ENCODE measurements at places on chromosomes 6 and 20.

DNA sequence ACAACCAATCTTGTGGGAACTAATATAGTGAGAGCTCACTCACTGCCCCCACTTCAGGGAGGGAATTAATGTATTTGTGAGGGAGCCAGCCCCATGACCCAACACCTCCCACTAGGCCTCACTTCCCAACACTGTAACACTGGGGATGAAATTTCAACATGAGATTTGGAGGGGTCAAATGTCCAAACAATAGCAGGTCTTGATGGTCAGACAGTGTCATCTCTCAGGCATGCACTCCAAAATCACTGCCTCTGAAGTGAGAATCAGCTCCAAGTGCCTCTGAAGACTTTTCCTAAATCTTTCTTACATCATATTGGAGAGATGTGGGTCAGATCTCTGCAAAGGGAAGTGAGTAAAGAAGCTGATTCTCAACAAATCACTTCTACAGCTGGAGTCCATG is 13.8 kb upstream of the SAYSD1 start:
- no peak for DNase-seq

GRCh38 chr20:32067234-32067821 is 15.3 kb downstream of the HCK start:
- DNase-seq, result no peak

DNA sequence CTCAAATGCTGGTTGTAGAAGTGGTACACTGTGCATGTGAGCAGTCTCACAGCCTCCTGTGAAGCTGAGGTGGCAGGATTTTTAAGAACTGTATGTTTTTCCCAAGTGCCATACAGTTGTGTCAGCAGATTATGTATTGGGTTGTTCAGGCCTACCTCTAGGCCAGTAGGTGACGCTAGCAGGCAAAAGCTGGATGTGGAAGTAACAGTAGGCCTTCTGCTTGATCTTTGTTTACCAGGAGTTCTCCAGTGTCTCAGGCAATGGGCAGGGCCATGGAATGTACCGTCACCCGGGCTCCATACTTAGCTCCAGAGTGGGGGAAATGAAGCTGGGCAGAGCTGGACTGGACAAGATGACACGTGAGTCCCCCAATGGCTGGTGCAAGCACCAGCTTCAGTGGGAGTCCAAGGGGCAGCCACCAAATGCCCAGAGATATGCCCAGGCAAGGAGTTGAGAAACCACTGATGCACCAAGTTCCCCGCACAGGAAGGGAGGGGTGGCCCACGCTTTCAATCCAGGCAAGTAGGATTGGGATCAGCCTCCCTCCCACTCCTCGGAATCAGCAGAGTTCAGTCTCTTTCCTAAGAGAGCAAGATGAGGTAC is 289.7 kb downstream of the HTR1B start:
- no peak for DNase-seq

DNA sequence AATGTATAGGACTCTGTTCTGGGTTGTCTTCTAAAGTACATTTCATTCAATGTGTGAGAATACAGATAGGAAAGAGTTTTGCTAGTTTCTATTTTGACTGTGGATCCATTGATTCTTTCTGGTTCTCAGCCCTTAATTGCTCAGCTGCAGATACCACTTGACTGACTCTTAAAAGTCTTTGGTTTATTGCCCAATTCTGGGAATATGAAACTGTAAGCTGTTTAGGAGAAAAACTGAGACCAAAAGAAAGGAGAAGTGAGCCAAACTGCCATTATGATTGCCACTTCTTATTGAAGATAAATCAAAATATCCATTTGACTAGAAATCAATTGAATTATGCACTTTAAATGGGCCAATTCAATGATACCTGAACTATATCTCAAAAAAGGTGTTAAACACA is 211.4 kb downstream of the ESR1 start:
- DNase-seq, result no peak

DNA sequence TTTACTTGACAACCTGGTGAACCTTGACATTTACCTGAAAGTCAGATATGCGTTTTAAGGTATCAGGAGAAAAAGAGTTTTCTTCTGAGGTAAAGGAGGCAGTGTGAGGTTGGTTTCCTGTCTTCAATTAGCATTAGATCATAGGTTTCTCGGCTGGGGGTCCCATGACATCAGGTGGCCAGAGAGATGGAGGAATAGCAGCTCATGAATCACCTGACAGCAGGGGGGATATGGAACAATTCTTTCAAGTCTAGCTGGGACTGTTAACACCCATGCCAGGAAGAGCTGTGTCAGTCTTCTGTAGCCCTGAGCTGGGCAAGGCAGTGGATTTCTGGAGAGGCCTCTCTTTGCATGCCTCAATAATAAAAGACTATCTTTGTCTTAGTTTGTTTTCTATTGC is 108.0 kb upstream of the TMEM170B start:
- no peak for DNase-seq

GRCh38 chr20:12849225-12849910 is 159.4 kb upstream of the SPTLC3 start:
- DNase-seq, result no peak

DNA sequence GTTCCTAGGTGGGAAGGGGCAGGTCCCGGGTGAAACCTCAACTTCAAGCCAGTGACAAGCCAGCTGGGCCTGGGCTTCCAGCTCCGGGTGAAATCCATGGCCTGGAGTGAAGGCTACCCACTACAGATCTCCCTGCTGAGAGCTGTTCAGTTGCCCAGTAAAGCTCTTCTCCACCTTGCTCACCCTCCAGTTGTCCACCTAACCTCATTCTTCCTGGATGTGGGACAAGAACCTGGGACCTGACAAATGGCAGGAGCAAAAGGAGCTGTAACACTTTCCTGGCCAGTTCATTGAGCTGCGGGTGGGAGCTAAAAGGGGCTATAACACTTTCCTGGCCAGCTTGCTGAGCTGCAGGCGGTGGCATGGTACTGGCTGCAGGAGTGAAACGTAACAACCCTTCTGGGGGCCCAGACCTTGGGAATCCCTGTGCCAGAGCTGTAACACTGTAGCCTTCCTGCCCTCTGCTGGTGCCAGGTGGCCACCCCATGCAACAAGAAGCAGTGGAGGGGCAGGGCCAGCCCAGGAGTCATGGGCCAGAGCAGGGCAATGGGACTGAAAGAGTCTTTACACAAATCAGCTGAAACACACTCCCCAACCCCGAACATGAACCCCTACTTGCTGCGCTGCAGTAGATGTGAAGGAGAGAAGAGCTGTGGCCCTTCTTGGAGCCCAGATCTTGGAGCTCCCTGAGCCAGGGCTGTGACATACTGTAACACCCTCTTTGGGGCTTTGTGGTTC is 3.6 kb upstream of the HINT3 start:
- no peak for DNase-seq

GRCh38 chr6:119137194-119138072 is 59.0 kb upstream of the FAM184A start:
- DNase-seq, result no peak

Measured in heart right ventricle (tissue), 16 donors.